ENCODE measurements at places on chromosomes 2 and 18.

GRCh38 chr2:42957861-42958301, 165.5 kb upstream of the HAAO start:
- DNase-seq = peak; percentile 60

DNA sequence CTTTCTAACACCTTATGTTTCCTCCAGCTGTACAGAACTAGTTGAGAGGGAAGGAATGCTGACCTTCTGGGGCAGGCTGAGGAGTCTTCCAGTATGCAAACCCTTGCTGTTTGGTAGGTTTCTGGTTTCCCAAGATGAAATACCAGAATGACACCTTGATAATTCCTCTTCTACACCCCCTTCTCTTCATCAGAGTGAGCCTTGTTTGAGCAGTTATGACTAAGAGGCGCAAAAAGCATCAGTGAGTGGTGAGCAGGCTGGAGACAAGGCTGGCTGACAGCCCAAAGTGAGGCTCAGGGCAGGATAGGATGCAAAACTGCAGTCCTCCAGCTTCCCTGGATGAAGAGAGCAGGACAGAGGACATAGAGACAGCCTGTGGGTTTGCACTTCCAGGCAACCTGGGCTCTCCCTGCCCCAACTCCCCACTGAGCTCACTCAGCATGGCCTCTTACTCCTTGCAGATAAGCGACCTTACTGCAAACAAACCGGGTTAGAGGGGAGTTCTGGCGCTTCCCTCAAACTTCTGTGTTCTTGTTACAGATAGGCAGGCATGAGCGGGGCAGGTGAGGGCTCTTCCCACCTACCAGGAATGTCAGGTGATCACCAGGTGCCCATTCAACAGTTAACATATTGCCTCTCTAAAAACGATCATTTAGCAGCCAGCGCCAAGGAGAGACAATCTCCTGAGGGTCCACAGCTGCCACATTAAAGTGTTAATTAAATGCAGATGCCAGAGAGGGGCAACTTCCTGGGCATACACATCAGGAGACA, 5.4 kb downstream of the MPPE1 start:
- DNase-seq = no peak

DNA sequence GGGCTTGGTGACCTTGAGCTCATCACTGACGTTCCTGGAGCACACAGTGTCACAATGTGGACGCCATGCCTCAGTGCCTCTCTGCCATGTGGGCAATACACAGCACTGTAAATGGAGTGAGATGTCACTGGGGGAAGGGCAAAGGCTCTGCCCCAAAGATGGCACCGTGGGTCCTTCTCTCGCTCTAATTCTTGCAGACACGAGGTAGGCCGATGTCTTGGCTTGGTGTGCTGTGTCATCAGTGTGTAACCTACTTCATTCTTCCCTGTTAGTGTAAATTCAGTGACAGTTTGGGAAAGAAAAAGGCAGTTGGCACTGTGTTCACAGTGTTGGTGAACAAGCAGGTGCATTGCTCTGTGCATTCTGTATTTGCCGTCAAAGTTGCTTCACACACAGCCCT, 309.3 kb upstream of the MYT1L start:
- no peak for DNase-seq

DNA sequence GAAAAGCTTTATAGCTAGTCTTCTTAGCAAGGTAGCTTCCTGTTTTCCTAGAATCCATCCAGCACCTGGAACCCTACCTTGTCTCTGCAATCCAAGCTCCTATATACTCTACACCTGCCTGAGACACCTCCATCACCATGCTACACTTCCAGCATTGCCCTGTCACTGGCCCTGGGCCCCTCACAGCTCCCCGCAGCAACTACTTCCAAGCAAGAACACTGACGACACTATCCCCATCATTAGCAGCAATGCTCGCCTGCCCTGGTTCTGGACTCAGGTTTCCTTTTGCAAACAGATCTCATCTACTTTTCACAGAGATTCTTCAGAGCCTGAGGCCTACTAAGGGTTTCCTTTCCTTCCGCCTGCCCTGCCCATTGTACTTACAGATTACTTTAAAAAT, 121.1 kb downstream of the DTNB start:
- DNase-seq = no peak

DNA sequence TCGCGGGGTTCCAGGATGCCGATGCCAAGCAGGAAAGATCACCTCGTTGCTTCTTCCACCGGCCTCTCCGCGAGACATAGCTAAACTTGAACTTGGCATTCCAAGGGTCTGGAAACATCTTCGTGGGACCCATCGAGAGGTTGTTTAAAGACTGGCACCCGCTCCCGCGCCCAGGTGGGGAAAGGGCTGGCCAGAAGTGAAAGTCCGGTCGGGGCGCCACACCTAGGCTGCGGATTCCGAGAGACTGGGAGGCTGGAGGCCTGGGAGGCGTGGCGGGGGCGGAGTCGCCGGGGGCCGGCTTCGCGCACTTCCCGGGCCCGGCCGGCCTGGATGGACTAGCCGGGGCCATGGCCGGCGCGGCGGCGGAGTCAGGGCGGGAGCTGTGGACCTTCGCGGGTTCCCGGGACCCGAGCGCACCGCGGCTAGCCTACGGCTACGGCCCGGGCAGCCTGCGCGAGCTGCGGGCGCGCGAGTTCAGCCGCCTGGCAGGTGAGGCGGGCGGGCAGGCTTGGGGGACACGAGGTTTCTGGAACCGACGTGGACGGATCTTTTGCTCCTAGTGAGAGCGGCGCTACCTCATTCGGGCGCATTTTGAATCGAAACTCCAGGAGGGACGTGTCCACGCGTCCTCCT, at the start of gene MOCOS:
TSS of gene MOCOS (plus strand) at position 305 of the 633 bp plus-strand sequence. CDS start at position 348, 43 bp downstream.
- peak; percentile 80 for DNase-seq

- DNase-seq = no peak
Observed at GRCh38 chr2:106599540-106599939, 112.4 kb downstream of the CD8B2 start.

GRCh38 chr2:70030724-70031420, 56.4 kb upstream of the PCBP1 start:
- no peak for DNase-seq

DNA sequence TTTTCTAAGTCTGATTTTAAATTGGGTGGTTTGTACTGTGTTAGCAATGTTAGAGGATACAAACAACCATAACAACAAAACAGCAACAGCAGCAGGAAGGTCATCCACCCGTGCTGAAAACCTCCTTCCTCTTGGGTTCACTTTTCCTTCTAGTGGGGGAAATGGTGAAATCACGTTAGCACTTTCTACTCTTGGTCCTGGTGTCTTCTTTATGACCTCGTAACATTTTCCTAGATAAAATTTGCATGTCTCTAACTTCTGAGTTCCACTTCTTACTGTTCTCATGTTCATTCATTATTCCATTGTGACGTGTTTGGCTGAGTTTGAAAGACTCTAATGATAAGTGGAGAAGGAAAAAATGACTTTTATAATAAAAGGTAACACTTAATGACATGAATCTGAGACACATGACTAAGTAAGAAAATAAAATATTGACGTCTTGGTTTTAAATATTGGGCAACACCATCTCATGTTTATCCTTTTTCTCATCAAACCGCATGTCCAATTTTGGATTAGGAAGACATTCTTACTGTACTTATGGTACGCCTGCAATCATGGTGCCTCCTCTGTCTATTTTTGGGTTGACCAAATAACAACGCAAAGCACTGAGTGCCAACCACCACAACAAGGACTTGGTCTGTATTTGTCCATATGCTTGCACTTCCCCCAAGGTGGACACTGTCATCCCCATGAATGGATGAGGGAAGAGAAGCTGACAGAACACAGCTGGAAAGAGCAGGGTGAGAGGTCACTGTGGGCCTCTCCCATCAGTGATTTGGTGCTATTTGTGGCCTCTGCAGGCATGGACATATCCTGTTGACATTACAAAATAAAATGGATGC, 25.7 kb upstream of the IL1R1 start:
- DNase-seq = no peak

DNA sequence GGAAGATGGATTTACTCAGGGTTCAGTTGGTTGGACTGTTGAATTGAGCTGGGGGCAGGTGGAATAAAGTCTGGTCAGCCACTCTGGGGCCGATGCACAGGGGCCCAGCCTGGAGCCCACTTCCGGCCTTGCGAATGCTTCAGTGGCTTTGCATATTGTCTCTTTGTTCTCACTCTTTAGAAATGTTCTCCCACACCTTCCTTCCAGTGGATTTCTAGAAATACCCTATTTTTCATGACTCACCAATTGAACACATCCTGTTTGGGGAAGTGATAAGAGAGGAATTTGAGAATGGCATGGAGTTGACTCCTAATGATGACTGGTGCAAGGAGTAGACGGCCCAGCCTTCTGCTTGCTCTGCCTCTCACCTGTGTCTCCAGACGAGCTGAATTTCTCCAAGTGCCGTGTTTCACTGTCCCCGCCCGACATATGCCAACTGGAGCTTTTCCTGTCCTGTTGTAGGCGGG, 28.1 kb downstream of the ASAP2 start:
- DNase-seq = no peak

- no peak for DNase-seq
Observed at GRCh38 chr18:70469916-70470315, 181.1 kb downstream of the SOCS6 start.

GRCh38 chr2:2914252-2914651, 463.4 kb downstream of the EIPR1 start:
- DNase-seq = no peak

- DNase-seq = no peak
Observed at GRCh38 chr2:159926695-159927094, 128.7 kb upstream of the CD302 start.

GRCh38 chr2:18975506-18976167, 382.8 kb downstream of the OSR1 start:
- DNase-seq = no peak

Measured in right forelimb (tissue), 1 donor.